ENCODE measurements at places on chromosomes 12 and 14. TPM values are rescaled to one million over a fixed set of nuclear protein-coding genes. Genes with fewer than 3 reads are reported as not detected.
A peak's percentile ranks its signal among the peaks of the same experiment; 100 is the strongest.

- peak; percentile 81 for DNase-seq
- peaks cover 5% of the 10 kb centered on the region for H3K36me3 ChIP-seq
- H3K27ac ChIP-seq: no peak overlapping the region
- peaks cover 36% of the 10 kb centered on the region for H3K4me1 ChIP-seq
- H3K27me3 ChIP-seq: no peaks in the 10 kb centered on the region
These were observed 38.3 kb downstream of the ATF7IP start for GRCh38 chr12:14403711-14404196.

DNA sequence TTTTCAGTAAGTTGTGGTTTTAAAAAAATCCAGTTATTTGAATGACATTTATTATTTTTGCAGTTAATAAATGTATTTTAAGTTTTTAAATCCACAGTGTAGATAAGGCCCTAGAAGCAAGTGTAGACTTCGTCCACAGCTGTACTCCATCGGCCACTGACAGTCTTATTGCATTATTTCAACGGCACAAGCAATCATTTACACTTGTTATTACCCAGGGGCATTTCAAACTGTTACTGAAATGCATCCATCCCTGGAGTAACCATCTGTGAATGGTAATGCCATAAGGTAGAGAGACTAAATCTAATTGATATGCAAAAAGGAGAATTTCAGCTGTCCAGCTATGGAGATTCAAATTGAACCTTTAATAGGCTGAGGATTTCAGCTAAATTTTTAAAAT lies 48.4 kb downstream of the BICD1 start:
- H3K36me3 ChIP-seq: no peaks in the 10 kb centered on the region
- no peak overlapping the region for H3K27ac ChIP-seq
- H3K4me1 ChIP-seq: no peaks in the 10 kb centered on the region
- DNase-seq: no peak
- H3K4me3 ChIP-seq: no peak overlapping the region

DNA sequence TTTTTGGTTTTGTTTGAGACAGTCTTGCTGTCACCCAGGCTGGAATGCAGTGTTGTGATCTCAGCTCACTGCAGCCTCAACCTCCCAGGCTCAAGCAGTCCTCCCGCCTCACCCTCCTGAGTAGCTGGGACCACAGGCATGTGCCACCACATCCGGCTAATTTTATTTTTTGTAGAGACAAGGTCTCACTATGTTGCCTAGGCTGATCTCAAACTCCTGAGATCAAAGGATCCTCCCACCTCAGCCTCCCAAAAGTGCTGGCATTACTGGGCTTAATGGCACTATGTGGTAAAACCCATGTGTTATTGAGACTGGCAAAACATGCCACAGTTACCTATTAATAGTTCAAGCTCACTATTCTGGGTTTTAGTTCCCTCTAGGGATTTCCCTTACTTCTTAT lies 51.2 kb upstream of the KCNH3 start:
- no peak overlapping the region for H3K4me3 ChIP-seq
- no peaks in the 10 kb centered on the region for H3K27me3 ChIP-seq
- no peak overlapping the region for H3K27ac ChIP-seq
- no peaks in the 10 kb centered on the region for H3K36me3 ChIP-seq
- no peaks in the 10 kb centered on the region for H3K4me1 ChIP-seq
- no peak for DNase-seq

The BEST3 gene
- total RNA-seq: not detected

The KRT3 gene
- not detected for total RNA-seq

DNA sequence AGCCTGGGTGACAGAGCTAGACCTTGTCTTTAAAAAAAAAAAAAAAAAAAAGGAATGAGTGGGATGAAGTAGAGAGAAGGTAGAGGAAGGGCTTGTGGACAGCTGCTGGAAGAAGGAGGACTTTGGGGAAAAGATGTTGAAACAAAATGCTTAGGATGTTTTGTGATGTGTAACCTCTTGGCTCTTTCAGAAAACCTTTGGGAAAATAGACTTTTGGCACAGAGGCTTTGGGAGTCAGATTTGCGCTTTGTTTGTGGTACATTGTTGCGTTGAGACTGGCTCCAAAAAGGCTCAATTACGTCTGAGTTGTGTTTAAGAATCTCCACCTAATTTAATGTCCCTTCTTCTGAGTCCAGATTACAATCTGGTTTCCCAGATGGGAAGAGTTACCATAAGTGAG lies 32.9 kb upstream of the SPTLC2 start:
- H3K4me3 ChIP-seq: no peak overlapping the region
- H3K36me3 ChIP-seq: no peaks in the 10 kb centered on the region
- peaks cover 6% of the 10 kb centered on the region for H3K4me1 ChIP-seq
- no peak for DNase-seq
- H3K27me3 ChIP-seq: no peaks in the 10 kb centered on the region
- H3K27ac ChIP-seq: no peak overlapping the region

GRCh38 chr12:6979021-6979420 lies 8.3 kb downstream of the EMG1 start:
- H3K27me3 ChIP-seq: no peaks in the 10 kb centered on the region
- H3K27ac ChIP-seq: no peak overlapping the region
- H3K36me3 ChIP-seq: peaks cover 95% of the 10 kb centered on the region
- no peak for DNase-seq

GRCh38 chr12:125552295-125552694 lies 487.1 kb downstream of the AACS start:
- H3K36me3 ChIP-seq: no peaks in the 10 kb centered on the region
- no peak overlapping the region for H3K27ac ChIP-seq
- H3K27me3 ChIP-seq: no peaks in the 10 kb centered on the region
- DNase-seq: no peak
- no peak overlapping the region for H3K4me3 ChIP-seq
- no peaks in the 10 kb centered on the region for H3K4me1 ChIP-seq

GRCh38 chr14:64476438-64476837 lies 11.1 kb downstream of the AKAP5 start:
- no peak overlapping the region for H3K4me3 ChIP-seq
- no peaks in the 10 kb centered on the region for H3K4me1 ChIP-seq
- no peaks in the 10 kb centered on the region for H3K27me3 ChIP-seq
- no peak for DNase-seq

DNA sequence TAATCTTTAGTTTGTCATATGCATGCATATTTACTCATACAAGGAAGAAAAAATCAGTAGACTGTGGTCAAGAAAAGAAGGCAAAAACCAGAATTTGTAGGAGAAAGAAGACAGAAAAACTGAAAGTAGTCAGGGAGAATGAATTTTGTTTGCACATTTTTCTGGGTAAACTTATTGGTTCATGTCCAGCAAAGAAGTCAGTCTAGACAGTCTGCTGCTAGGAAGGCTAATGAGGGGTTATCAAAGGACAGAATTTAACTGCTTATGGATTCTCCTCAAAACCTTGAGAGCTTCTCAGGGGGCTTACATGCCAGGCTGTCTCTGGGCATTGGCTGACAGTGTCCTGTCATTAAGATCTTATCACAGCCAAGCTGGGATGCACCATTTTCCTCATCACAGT lies 293.9 kb downstream of the RPAP3 start:
- H3K27ac ChIP-seq: no peak overlapping the region
- no peaks in the 10 kb centered on the region for H3K27me3 ChIP-seq
- H3K36me3 ChIP-seq: no peaks in the 10 kb centered on the region

The KCNH5 gene
- not detected for total RNA-seq

DNA sequence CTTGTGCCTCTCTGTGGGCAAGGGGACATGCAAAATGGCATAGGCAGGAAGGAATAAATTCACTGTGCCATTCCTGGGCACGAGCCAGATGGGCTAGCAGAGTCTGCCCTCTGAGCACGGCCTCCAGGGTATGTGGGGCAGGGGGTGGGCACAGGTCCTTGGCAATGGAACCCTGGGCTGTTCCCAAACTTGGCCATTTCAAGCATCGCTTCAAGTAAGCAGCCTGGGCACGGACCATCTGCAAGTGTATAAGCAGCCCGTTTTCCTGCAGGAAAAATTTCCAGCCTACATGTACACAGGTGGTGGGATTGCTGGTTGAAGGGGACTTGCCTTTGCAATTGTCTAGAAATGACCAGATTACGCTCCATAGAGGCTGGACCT lies 40.3 kb downstream of the CCDC85C start:
- no peaks in the 10 kb centered on the region for H3K4me1 ChIP-seq
- H3K27ac ChIP-seq: no peak overlapping the region
- H3K4me3 ChIP-seq: no peak overlapping the region
- H3K36me3 ChIP-seq: no peaks in the 10 kb centered on the region
- H3K27me3 ChIP-seq: no peaks in the 10 kb centered on the region
- DNase-seq: no peak

The TRHDE gene
- not detected for total RNA-seq

The KLHL33 gene
- 0.31 TPM for total RNA-seq

The HSPA2 gene
- 1.9 TPM for total RNA-seq

- peak overlapping the region; percentile 85 for H3K4me3 ChIP-seq
- H3K27me3 ChIP-seq: no peaks in the 10 kb centered on the region
- H3K27ac ChIP-seq: peak overlapping the region; percentile 98
- peaks cover 26% of the 10 kb centered on the region for H3K4me1 ChIP-seq
These were observed 1.3 kb upstream of the RNU6-7 start for GRCh38 chr14:32200368-32201192.

DNA sequence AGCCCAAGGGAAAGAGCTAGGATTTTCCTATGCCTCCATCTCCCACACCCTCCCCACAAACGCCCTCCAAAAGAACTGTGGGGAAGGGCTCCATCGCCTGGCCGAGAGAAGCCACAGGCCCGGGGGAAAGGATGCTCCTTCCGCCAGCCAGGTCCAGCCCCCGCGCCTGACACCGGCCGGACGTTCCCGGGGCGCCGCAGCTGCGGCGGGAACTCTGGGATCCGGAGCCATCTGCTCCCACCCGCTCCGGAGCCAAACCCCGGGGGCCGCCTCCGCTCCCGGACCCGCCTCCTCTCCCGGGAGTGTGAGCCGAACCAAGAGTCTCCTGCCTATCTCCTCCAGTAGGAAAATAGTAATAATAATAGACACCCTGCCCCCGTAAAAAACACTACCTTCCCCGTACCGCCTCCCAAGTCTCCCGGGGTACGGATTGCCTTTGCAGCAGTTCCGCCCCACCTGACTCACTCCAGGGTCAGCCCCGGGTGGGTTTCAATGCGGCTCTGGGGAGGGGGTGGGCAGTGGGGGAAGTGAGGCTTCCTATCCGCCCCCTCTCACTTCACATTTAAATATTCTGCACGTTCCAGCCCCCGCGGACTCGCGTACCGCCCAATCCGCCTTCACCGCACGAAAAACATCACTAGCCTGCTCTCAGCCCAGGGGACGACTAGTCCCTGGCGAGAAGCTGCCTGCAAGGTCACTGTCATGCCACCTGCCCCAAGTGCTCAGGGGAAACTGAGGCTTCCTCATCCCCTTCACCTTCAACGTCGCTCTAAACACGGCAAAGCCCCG lies 2.4 kb downstream of the AGAP2 start:
- no peak overlapping the region for H3K4me3 ChIP-seq
- H3K27ac ChIP-seq: no peak overlapping the region
- no peak for DNase-seq
- H3K27me3 ChIP-seq: no peaks in the 10 kb centered on the region
- H3K4me1 ChIP-seq: peaks cover 42% of the 10 kb centered on the region

DNA sequence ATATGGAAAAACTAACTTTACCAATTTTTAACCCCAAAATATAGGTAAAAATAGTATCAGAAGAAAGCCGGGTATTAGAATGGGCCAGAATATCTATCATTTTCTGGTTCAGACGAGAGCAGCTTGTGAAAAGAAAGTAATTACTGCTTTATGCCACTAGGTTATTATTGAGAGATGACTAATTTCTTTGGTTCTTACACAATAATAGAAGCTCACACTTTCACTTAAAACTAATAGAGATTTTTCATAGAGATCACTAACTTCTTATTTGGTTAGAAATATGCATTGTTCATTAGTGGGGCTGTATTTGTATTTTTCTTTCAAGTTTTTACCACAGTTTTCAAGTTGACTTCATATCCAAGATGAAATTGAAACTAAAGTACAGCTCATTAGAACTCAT lies 1241.2 kb upstream of the FLRT2 start:
- no peak overlapping the region for H3K4me3 ChIP-seq
- no peak overlapping the region for H3K27ac ChIP-seq
- H3K27me3 ChIP-seq: no peaks in the 10 kb centered on the region

The LUM gene
- total RNA-seq: not detected

The BDKRB1 gene
- total RNA-seq: not detected

- H3K27me3 ChIP-seq: no peaks in the 10 kb centered on the region
- no peak overlapping the region for H3K27ac ChIP-seq
- H3K4me3 ChIP-seq: no peak overlapping the region
- no peaks in the 10 kb centered on the region for H3K36me3 ChIP-seq
- no peak for DNase-seq
- H3K4me1 ChIP-seq: no peaks in the 10 kb centered on the region
These were observed 55.2 kb downstream of the SLC25A21 start for GRCh38 chr14:37116933-37117849.

The WSCD2 gene
- not detected for total RNA-seq

The TAS2R8 gene
- total RNA-seq: not detected

GRCh38 chr14:22276913-22277816 lies 311.9 kb downstream of the DAD1 start:
- no peaks in the 10 kb centered on the region for H3K4me1 ChIP-seq
- H3K36me3 ChIP-seq: no peaks in the 10 kb centered on the region
- H3K27me3 ChIP-seq: no peaks in the 10 kb centered on the region

The SERPINA3 gene
- not detected for total RNA-seq

The ASCL1 gene
- total RNA-seq: not detected

GRCh38 chr12:66235626-66236281 lies 46.7 kb downstream of the IRAK3 start:
- peaks cover 28% of the 10 kb centered on the region for H3K27me3 ChIP-seq
- H3K4me3 ChIP-seq: peak overlapping the region; percentile 23
- DNase-seq: no peak
- H3K27ac ChIP-seq: no peak overlapping the region
- H3K4me1 ChIP-seq: peaks cover 6% of the 10 kb centered on the region

The LMNTD1 gene
- not detected for total RNA-seq

DNA sequence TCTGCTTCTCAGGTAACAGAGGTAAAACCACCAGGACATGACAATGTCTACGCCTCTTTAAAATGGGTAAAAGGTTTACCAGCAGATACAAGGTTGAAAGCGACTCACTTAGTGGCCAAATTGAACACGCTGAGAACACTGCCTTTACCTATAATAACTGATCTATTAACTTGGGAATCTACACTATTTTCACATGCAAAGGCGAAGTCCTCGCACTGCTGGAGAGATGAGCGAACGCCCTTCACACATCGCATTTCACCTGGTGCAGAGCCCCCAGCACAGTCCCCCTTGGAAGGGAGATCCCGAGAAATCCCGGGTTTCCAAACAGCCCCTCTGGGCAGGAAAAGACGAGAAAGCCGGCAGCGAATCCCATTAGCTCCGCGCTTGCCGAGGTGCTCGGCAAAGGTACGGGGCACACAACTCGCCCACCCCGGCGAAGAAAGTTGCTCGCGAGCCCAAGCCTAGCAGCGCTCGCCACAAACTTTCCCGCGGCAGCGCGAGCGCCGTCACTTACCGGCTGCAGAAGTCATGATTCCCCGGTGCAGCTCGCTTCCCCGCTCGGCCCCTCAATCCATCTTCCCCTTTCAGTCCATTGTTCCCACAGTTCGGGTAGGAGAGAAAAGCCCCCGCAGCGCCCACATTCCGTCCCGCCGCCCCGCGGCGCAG lies 423 bp downstream of the FGD6 start:
- no peaks in the 10 kb centered on the region for H3K27me3 ChIP-seq
- DNase-seq: peak; percentile 8
- peak overlapping the region; percentile 60 for H3K27ac ChIP-seq
- peak overlapping the region; percentile 86 for H3K4me3 ChIP-seq
- H3K36me3 ChIP-seq: no peaks in the 10 kb centered on the region

The ATP2B1 gene
- 100 TPM for total RNA-seq

The PROX2 gene
- total RNA-seq: not detected

The POLE2 gene
- total RNA-seq: 1.2 TPM

GRCh38 chr12:70031046-70031445 lies 206.0 kb downstream of the MYRFL start:
- H3K4me1 ChIP-seq: no peaks in the 10 kb centered on the region
- no peaks in the 10 kb centered on the region for H3K27me3 ChIP-seq
- no peaks in the 10 kb centered on the region for H3K36me3 ChIP-seq
- H3K4me3 ChIP-seq: no peak overlapping the region

Data from CD4-positive, alpha-beta T cell (primary cell).